ENCODE measurements at places on chromosomes 5 and 9.

- DNase-seq, result no peak
Observed at GRCh38 chr9:28518439-28518838, 945.2 kb upstream of the C9orf72 start.

- DNase-seq, result no peak
Observed at GRCh38 chr9:90219548-90220118, 423.0 kb downstream of the DIRAS2 start.

DNA sequence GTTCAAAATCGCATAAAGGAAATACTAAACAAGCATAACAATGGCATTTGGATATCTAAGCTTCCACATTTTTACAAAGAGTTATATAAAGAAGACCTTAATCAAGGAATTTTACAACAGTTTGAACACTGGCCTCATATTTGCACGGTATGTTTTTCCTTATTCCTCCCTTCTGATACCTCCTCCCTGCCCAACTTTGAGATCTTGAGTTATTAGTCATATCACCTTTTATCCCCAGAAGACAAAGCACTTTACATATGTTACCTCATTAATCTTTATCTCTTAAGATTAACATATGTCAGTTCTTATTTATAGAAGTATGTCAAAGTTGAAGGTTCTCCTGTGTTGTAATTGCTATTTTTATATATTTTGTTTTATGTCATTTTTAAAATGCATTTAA, 29.8 kb downstream of the TDRD7 start:
- DNase-seq, result no peak

DNA sequence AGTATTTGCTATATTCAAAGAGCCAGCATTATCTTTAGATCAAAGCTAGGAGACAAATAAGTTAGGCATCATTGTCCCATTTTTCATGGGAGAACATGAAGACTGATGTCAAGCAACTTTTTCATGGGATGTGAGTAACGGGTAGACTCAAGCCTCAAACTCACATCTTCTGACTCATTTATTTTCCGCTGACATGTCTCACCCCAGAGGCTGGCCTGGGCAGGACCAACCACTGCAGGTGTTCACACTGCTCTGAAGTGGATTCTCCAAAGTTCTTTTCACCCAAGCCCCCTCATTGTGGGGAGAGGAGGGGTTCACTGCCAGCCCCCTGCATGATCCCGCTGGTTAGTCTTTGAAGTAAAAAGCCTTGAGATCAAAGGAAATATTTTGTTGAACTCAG, 34.9 kb upstream of the BASP1 start:
- DNase-seq, result no peak

DNA sequence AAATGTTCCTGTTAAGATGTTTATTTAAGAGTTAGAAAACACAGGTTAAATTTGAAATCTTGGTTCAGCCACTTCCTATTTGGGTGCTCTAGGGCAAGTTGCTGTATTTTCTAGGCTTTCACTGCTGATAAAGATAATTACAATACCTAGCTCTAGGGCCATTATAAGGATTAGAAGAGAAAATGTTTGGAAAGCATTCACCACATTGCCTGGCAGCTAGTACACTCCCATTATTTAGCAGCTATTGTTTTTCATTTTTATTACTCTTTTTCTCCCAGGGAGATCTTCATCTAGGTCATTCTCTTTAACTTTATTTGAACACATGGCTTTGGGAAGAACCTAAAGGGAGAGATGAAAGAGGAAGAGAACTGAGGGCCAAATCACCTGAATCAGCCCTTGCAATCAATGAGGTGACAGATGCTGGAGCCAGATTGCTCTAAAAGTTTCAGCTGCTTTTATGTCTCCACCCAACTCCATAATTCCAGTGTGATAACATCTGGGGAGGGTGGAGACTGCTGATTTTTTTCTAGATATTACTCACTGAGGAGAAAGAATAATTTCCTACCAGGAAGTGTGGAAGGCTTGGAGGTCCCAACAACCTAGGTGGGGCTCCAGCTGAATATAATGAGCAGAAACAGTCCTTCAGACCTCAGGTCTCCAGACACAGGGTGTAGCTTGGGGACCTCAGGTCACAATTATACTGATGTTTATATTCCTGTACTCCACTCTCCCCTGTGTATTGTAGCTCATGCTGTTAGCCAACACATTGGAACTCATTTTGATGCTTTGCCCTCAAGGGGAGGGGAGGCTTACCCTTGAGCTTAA, 640.0 kb downstream of the RAB3C start:
- no peak for DNase-seq

- DNase-seq, result no peak
Observed at GRCh38 chr5:29150840-29151239, 2042.6 kb upstream of the CDH6 start.

- DNase-seq, result peak; percentile 95
Observed at GRCh38 chr9:120935383-120935857, 8.8 kb upstream of the TRAF1 start.

DNA sequence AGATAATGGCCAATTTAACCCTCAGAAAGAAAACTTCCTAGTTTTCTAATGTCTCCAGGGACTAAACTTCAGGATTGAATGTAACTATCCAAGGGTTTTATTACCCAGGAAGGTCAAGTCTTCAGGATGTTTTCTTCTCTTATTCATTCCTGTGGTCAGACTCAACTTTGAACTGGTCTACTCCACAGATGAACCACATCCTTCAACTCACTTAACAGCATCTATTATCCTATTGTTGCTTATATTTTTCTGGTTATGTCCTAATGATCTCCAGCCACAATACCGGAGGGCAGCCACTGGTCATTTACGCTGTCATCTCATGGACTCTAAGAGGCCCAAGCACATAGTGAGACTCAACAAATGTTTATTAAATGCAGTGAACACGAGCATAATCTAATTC, 47.2 kb upstream of the LIFR start:
- no peak for DNase-seq

DNA sequence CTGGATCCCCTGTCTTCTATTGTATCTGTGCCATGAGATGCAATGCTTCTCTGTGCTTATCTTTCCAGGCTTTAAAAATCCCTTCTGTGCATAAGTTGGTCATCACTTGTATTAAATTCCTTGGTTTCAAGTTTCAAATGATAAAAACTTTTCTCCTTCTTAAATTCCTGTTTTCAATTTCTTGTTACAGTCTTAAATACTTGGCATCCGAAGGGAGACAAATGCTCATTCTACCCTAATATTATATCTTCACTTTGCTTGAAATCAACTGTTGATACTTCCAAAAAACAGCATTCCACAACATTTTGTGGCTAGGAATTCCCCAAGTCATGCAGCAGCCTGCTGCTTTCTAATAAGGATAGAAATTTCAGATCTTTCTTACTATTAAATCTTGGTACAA, 413.2 kb upstream of the ACTBL2 start:
- no peak for DNase-seq

- DNase-seq, result no peak
Observed at GRCh38 chr9:90802386-90802985, 867 bp downstream of the SYK start.

DNA sequence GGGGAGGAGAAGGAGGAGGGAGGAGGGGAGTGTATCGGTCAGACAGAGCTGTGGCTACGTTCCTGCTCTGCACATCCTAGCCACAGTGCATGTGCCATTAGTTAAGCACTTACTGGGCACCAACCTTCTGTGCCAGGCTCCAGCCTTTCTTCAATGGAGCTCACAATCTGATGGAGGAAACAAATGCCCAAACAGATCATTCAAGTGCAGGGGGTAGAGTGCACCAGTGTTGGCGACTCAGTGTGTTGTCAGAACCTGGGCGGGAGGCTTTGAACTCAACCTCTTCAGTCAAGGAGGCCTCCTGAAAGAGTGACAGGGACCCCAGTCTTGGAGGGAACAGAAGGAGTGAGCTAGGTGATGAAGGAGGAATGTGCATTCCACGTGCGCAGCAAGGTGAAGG, 51.9 kb upstream of the SHB start:
- no peak for DNase-seq

DNA sequence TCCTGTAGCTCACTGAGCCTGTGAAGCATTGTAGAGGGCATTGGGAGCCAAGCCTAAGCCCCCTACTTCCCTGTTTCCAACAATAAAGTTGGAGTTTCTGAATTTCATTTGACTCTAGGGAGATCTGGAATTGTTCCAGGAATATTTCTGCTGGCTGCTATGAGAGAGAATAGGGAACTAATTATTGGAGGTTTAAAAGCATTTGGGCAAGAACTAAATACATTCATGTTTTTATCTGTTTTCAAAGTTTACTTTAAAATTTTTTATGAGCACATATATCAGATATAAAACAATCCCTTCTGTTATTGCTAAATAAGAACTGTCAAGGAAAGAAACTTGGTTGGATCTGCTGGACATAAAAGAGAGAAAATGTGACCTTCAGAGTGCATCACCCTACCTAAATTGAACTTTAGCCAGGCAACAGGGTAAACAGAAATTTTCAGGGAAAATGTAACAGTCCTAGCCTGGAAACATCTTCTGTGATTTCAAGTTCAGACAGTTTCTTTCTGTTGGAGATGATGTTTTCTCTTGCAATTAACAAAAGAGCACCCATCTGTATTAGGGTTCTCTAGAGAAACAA, 19.3 kb upstream of the LECT2 start:
- DNase-seq, result no peak

- peak; percentile 41 for DNase-seq
Observed at GRCh38 chr9:137606005-137606621, 627 bp downstream of the ARRDC1 start.

- no peak for DNase-seq
Observed at GRCh38 chr5:1665231-1665630, 134.4 kb downstream of the MRPL36 start.

GRCh38 chr9:121118266-121118665, 43.5 kb downstream of the CNTRL start:
- DNase-seq, result no peak

- no peak for DNase-seq
Observed at GRCh38 chr5:74801941-74802340, 34.9 kb downstream of the NSA2 start.

GRCh38 chr9:123049589-123050222, 16.2 kb downstream of the GPR21 start:
- peak; percentile 35 for DNase-seq

GRCh38 chr5:180193749-180194375, 15.1 kb downstream of the RASGEF1C start:
- no peak for DNase-seq

GRCh38 chr9:37667706-37668105, 17.0 kb downstream of the FRMPD1 start:
- DNase-seq, result no peak

- DNase-seq, result no peak
Observed at GRCh38 chr5:163889369-163889768, 383.9 kb downstream of the MAT2B start.

DNA sequence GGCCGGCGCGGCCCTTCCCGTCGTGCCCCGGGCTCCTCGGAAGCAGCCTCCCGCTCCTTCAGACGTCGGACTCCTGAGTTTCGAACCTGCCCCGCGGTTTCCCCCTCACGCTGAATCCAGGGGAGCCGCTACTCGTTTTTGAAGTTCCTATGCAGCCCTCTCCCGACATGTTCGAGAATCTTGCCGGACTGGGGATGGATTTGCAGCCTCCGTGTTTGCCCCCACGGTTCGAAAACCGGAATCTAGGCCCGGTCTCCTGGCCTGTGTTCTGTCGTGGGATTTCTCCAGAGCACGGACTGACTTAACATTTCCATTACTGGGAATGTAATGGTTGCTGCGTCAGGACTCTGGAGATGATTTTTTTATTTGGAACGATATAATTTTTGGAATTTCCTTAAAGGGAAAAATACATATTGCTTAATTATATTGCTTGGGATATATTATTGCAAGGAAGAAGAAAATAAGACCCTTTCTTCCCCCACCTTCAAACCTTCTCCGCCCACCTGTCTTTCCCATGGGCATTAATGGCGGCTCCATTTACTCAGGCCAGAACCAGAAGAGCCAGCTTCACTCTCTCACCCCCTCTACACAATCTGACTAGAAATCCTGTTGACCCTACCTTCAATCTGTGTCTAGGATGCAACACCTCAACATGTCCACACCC, 8.5 kb upstream of the MGAT1 start:
- no peak for DNase-seq

GRCh38 chr5:35341189-35341588, 110.9 kb upstream of the PRLR start:
- no peak for DNase-seq

GRCh38 chr9:119298076-119298853, 71.0 kb downstream of the BRINP1 start:
- DNase-seq, result no peak

DNA sequence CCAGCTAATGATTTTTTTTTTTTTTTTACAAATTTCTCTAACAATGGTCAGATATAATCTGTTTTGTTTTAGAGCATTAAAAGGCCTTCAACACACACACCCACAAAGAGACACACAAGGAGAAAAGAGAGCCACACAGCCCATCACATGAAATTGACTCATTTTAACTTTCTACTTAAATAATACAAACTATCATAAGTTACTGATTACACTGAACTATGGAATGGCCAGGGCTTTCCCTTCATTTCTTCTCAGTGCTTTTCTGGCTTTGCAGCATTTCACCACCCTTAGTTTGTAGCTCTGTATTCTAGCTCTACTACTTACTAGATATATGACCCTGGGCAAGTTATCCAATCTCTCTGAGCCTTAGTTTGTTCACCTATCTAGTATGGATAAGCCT, 13.2 kb downstream of the REEP5 start:
- DNase-seq, result no peak

DNA sequence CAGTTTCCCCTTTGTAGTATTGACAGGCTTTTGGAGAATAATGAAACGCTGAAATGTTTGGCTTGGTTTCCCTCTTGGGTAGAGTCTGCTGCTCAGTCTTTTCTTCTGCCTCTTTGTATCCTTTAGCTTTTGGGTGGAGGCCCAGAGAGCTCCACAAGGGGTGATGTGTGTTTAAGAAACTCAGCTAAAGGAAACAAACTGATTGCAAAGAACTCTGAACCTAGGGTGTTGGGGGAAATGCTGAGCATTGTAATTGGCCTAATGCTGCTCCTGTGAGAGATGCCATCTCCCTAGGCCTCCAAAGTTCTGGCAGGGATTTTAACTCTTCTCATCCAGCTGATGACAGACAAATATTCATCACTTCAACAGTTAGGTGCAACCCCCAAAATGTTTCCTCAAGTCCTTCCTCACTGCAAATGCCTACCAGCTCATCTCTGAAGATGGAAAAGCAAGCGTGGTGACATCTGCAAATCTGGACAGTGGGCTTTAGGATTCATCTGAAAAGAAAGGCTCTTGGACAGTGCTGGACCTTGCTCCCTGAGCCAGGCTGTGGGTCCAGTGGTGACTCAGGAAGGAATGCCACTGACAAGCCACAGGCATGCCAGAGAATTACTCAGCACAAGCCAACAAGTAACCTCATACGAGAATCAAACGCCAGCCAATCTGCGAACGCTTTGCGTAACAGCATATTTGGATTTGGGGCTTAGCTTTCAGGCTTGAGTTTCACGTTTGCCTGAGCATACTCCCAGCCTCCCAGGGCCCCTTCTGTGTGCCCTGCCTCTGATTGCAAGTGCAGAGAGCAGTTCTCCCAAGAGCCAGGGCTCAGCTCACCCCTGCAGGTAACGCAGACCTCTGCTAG, 30.5 kb upstream of the ZSWIM6 start:
- DNase-seq, result no peak

- DNase-seq, result no peak
Observed at GRCh38 chr5:119409235-119409815, 43.0 kb upstream of the HSD17B4 start.

- no peak for DNase-seq
Observed at GRCh38 chr9:36101916-36102741, 34.4 kb upstream of the GLIPR2 start.

Data from NCI-H1092 treated with DMSO at 0.1 percent for 48 hours (cell line).